ENCODE measurements at places on chromosomes 4 and X.

DNA sequence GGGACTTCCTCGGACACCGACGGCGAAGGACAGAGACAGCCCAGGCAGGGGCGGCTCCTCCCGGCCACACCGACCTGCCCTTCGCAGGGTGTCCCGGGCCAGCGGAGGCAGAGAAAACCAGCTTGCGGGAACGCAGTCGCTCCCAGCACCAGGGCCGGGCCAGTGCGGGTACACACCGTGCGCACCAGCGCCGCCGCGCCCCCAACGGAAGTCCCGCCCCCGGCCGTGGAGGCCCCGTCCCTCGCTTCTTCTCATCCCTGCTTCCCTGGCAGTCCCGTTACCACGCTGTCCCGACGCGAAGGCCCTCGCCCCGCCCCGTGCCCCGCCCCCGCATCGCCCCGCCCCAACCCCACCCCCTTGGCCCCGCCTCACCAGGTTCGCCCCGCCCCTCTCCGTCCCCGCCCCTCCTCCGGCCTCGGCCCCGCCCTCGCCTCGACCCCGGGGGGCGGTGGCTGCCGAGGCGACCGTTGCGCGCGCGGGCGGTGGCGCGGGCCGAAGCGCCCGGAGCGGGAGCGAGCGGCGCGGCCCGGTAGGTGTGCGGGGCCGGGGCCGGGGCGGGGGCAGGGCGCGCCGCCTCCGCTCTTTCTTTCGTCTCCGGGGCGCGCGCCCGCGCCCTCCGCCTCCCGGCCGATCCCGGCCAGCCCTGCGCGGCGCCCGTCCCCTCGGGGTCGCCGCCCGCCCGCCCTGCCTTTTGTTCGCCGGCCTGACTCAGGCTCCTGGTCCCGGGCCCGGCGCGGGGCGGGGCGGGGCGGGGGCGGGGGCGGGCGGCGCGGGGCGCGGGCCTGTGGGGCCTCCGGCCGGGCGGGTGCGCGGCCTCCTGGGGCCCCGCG is at the start of gene RGS12:
RGS12 (plus strand) TSS at position 451 of the 830 bp plus-strand sequence. CDS start 23,150 bp downstream, outside the sequence.
- DNase-seq = peak; percentile 81

DNA sequence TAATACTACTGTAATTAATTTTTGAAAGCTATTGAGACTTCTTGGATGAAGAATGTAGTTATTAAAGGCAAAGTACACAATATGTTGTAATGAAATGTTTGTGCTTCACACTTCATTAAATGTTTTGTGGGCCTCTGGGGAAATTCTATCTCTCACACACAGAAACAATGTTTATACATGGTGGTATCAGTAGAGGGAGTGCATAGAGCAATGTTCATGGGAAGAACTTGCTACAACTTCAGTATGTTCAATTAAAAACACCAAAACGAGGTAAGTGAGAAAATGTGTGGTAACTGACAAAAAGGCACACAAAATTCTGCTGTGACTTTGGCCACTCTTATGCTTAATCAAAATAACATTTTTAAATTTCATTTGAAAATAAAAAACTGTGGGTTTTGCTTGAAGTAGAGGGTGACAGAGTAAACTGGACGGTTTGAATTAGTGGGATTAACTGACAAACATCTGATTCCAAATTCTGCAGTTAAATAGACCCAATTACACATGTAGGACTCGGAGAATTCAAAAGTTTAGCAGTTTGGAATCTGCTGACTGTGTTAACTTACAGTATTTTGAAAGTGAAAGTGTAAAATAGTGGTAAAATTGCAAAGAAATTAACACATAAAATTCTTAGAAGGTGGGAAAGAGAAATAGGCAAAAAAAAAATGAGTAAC is 111.4 kb upstream of the TTC29 start:
- DNase-seq = no peak

DNA sequence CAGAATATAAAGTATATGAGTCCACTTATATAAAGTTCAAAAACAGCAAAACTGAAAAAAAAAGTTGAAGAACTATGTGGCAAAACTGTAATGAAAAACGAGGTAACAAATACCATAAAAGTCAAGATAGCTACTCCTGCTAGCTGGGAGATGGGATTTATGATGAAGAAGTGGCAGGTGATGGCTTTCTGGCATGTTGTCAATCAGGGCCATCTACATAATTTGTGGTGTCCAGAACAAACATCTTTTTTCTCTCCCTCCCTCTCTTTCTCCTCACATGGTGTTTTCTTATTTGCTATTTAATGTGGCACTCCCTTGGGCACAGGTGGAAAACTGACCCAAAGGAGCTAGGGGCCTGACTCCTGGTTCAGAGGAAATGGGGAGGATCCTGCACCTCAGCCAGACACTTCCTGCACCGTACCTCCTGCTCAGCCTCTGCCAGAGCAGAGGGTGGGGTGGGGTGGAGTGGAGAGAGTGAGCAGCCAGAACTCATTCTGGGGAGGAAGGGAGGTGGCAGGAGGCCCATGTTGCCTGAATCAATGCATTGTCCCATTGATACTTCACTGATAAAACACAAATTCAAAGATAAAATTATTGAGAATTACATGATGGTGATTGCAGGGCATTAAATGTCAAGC is 5.3 kb upstream of the SAP30 start:
- DNase-seq = no peak

DNA sequence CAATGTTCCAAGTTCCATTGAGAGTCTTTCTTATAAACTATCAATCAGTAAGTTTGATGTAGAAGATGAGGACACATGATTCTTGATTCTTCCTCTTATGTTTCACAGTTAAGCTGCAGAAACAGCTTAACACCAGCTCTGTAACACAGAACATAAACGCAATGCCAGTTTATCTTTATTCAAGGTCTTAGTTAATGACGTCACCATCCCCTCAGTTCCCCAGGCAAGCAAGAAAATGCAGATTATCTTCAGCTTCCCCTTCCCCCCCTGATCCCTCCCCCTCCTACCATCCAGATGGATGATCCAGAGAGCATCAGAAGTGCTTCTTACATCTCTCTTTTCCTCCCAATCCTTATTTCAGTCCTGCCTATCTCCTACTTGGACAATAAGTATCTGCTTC is 4.4 kb upstream of the SH3RF1 start:
- DNase-seq = no peak

DNA sequence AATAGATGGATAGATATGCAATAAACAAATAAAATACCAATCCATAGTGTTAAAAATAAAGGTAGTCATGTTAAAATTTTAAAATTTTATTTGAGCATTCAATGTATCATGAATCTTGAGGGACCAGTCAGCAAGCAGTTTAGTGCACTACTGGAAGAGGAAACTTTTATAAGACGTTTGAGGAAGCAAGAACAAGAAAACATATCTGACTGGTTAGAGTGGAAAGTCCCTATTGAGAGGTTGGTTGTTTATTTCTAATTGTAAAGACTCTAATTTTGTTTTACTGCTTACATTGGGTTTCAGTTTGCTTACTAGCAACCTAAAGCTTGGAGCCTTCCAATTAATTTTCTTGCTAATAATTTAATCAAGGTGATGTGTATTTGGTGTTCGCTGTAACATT is 786.2 kb downstream of the RAB28 start:
- no peak for DNase-seq

- no peak for DNase-seq
Measured at GRCh38 chr4:120893314-120893713, 29.2 kb downstream of the PRDM5 start.

DNA sequence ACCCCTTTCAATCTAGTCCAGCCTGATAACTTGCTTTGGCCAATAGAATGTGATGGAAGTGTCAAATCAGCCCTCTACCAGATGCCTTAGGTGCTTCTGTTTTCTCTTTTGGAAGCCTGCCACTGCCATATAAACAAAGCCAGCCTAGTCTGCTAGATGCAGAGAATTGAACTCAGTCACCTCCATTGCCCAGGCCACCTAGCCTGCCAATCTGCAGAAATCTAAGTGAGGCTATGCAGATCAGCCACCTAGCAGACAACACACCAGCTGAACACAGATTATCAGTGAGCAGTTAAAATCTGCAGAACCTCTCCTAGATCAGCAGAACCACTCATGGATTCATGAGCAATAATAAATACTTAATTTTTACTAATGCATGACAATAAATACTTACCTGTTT is 1108.2 kb downstream of the PCDH18 start:
- no peak for DNase-seq

Data from activated CD4-positive, alpha-beta T cell treated with anti-CD3 and anti-CD28 coated beads, Interleukin-2, amount 50 U/mL, for 4 hours (primary cell).